AG09309 (cell line): ENCODE measurements at places on chromosomes 1 and 21.

GRCh38 chr1:182213163-182213562 lies 151.7 kb upstream of the ZNF648 start:
- DNase-seq, result no peak

DNA sequence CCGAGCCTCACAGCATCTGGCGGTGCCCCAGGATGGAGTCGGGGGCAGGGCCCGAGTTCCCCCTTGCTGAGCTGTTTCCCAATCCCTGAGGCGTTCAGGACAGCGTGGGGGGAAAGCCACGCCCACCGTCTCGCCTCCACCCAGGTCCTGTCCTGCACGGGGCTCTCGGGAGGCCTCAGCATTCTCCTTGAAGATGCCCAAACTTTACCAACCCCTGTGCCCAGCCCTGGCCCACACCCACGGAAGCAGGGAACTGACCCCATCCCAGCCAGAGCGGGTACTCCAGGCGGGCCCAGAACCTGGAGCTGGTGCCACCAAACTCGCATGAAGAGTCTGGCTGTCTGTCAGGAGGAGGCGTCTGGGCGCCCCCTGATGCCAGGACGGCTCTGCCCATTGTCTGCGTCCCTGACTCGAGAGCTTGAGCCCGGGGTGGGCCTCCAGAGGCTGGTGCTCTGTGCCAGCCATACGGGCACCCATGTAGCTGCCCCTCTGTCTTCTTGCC lies 35.3 kb upstream of the POFUT2 start:
- no peak for DNase-seq

DNA sequence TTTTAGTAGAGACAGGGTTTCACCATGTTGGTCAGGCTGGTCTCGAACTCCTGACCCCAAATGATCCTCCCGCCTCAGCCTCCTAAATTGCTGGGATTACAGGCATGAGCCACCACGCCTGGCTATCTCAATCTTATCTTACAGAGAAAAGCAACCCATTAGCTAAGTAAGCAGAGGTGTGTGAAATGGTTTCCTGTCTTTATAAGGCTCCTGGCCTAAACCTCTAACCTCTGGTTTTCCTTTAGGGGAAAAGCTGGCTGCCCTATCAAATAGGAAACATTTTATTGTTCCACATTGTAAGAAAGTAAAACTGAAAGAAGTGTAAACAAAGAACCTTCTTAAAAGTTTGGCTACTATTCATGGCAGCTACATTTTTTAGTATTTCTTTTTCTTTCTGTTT lies 78.3 kb upstream of the MORC3 start:
- DNase-seq, result no peak

GRCh38 chr1:177561436-177561835 lies 390.7 kb downstream of the BRINP2 start:
- no peak for DNase-seq

DNA sequence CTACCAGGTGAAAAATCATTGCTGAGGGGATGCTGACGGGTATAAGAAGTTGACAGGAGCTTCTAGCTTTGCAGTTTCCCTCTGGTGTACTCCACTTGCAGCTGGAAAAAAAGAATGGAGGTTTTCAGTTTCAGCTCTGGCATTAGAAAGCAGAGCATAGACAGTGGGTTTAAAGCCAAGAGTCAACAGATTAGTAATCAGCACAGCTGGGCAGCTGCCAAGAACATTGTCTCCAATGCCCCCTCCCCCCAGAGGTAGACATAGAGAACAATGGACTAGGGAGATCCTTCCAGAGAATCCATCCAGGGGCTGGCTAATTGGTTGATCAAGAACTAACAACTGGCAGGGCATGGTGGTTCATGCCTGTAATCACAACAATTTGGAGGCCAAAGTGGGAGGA lies 10.1 kb upstream of the ZBTB8B start:
- DNase-seq, result no peak

DNA sequence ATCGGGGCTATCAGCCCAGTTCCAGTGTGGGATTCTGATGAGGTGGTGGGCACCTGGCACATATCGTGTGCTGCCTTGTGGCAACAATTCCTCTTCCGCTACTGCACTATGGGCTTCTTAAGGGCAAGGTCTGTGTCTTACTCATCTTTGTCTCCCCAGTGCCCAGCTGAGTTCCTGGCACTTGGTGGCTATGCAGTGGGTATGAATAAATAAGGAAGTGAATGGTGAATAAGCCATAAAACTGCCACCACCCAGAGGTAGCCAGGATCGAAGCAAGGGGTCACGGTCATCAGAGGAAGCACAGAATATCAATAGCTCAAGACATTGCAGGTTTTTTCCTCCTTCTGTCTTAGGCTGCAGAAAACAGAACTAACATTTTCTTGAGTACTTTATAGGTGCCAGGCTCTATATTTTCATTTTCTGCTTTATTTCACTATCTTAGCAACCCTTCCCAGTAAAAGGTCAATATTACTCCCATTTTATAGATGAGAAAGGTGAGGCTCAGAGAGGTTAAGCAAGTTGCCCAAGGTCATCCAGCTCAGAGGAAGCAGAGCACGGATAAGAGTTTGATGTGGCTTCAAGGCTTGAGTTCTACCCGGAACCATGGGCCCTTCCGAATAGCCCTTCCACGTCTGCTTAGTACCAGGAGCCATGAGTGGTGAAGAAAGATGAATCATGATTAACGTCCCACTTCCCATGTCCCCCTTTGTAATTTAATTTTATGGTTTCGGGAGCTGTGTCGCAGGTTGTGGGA lies 10.2 kb downstream of the C1orf94 start:
- no peak for DNase-seq

- DNase-seq, result no peak
Measured at GRCh38 chr1:231443363-231443762, 21.3 kb upstream of the EGLN1 start.

DNA sequence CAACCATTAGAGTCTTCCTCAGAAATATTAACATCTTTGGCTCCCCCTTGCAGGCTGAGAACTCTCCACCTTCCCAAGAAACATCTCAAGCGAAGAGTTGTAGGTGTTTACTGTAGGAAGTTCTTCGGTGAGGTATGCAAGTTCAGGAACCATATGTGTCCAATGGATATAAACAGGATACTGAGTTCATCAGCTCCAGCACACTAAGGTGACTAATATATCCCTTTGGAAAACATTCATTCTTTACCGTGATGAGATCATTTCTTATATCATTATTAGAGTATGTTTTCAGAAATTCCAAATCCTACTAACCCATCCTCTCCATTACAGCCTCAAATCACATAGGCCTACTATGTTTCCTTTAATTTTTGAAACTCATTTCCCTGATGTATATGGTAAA lies 37.3 kb upstream of the PRMT6 start:
- no peak for DNase-seq

DNA sequence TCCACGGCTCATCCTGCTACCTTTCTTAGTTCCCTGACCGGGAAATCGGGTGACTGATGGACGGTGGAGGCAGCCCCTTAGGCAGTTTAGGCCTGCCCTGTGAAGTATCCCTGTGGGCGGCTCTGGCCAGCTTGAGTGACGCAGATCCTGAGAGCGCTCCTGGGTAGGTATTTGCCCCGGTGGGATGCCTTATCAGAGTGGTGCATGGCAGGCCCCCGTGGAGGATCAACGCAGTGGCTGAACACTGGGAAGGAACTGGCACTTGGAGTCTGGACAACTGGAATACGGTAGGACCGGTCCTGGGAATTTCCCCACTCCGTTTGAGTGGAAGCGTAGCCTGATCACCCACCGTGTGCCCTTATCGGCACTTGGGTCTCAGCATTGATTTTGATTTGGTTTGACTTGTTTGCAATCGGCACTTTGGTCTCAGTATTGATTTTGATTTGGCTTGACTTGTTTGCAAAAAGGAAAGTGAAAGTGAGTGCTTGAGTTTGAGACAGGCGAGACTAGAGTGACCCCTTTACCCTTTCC lies 15.2 kb downstream of the PLA2G2F start:
- no peak for DNase-seq

DNA sequence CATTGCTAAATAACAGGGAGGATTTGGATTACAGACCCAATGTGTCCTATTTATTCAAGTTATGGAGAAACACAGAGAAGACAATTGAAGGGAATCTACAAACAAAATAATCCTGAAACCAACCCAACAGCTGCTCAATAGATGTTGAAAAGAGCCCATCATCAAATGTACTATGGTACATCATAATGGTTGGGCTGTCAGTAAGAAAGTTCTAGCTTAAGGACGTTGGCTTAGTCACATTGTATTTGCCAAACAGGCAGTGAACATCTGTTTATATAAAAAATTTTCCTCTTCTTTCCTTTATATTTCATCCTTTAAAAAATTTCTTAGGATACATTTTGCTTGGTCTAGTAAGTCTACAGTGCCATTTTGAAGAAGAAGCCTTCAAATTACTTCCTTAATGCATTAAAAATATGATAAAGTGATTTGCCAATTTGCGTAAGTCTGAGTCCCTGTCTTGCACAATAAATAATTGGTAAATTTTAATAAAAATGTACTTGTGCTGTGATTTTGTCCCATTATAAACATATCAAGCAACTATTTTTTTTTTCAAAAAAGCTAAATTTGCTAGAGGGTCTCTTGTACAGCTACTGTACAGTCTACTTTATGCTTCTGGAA lies 14.4 kb downstream of the MAP3K7CL start:
- DNase-seq, result no peak

- no peak for DNase-seq
Measured at GRCh38 chr1:6198646-6199297, 623 bp downstream of the RPL22 start.

GRCh38 chr21:16496609-16497008 lies 766.8 kb downstream of the USP25 start:
- no peak for DNase-seq

GRCh38 chr1:248918131-248918530 lies 12.1 kb downstream of the PGBD2 start:
- DNase-seq, result no peak
